Tongue (tissue), 3 donors: ENCODE measurements at places on chromosomes 11 and 22. TPM values are rescaled to one million over a fixed set of nuclear protein-coding genes. Genes with fewer than 3 reads are reported as not detected.

Gene FJX1
- total RNA-seq: 9.2 TPM

Gene SYT12
- total RNA-seq: 0.41 TPM

Gene FAM227A
- 1.9 TPM for total RNA-seq

Gene A4GALT
- total RNA-seq: 24.1 TPM

Gene MPZL2
- 27.2 TPM for total RNA-seq

Gene AP1B1
- 34.7 TPM for total RNA-seq

Gene DDX10
- total RNA-seq: 20.5 TPM

Gene FOXR1
- not detected for total RNA-seq

Gene CARNS1
- total RNA-seq: 39.0 TPM
